ENCODE measurements at places on chromosomes 1 and 21.

DNA sequence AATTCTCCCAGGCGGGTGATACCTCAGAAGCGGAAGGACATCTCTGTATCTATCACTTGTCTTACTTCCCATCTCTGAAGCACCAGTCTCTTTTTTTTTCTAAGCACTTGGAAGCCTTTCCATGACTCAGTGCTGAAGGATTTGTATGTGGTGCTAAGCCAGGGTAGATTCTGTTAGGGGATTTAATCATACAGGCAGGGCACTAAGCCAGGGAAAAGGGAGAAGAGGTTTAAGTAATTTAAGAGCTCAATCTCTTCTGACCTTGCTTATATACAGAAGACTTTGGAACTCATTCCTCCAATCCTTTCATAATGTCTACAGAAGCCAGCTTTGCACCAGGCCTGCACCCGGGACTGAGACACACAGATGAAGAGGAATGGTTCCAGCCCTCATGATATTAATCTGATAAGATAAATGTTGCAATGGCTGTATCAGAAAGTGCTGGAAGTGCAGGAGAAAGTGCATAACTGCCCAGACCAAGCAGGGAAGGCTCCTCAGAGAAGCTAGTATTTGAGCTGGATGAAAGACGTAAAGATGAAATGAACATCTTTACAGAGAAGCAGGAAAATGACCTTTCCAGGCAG is 11.0 kb downstream of the FAM163A start:
- no peak for DNase-seq

- no peak for DNase-seq
Measured at GRCh38 chr1:109158433-109158832, 44.5 kb downstream of the ELAPOR1 start.

GRCh38 chr1:204149635-204150565 is 1.9 kb downstream of the ETNK2 start:
- no peak for DNase-seq

DNA sequence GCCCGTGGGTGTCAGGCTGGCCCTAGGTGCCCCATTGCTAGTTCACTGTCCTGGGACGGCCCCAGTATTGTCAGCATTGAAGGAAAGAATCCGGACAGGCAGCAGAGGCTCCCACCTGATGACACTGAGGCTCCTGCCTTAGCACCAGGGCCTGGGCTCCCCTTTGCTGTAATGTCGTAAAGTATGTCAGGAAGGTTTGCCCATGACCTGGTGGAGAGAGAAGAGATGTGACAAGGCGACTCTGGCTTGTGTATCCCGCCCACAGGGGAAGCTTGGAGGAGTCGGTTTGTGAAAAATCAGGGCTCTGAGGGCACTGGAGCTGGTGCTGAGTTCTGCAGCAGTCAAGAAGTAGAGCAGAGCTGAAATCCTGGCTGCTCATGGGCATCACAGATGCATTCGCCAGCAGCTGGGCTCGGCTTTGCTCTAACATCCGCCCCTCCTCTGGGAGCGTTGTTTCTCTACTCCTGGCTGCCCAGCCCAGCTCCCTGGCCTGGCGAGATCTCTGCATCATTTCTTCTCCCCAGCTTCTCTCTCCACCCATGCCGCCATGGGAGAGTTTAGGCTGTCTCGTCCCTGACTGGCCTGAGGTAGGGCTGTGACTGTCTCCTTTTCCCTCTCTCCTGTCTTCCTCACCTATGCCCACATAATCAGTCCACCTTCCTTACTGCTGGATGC is 74.1 kb downstream of the ADARB1 start:
- DNase-seq = no peak

DNA sequence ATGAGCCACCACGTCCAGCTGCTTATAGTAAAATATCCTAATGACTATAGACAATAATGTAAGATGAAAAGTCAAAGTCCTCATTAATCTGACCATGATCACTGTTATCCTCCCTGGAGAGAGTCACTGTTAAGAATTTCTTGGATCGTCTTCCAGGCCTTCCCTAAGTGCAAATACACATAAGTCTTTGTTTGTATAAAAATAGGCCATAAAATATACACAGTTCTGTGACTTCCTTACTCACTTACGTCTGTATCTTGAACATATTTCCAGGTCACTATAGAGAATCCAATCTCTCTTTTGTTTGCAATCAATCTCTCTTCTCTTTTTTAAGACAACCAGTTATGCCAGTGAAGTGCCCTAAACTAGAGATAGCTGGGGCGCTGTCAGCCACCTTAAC is 89.1 kb upstream of the LYST start:
- no peak for DNase-seq

GRCh38 chr1:6770751-6771440 is 14.4 kb upstream of the CAMTA1 start:
- no peak for DNase-seq

DNA sequence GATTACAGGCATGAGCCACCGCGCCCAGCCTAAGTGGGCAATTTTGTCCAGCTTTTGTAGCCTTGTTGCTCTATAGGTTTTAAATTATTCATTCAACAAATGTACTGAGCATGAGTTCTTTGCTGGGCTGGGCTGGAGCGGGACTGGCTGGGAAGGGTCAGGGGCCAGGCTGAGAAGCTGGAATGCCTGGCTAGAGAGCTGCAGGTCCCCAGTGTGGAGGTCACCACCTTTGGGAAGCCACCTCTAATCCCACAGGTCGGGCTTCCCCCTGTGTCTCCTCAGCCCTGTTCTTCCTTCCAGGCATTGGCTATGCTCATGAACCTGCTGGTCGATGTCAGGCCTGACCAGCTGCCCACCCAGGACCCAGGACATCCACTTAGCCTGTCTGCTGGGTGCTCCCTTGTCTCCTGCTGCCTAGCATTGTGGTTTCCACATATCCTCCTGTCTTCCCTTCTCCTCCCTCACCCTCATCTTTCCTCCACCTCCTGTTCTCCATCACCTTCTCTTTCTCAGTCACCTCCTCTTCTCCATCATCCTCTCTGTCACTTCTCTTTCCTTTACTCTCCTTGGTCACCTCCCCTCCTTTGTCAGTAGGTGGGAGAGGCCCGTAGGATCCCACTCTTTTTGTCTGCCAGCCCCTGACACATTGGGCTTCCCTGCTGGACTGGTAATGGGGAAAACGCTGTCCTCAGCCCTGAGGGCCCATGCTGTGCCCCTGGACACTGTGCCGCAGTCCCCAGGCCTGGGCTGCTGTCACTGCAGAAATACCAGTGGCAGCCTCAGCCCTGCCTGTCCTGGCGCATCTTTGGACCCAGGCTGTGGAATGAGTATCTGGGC is 23.8 kb downstream of the SERINC2 start:
- DNase-seq = no peak

- no peak for DNase-seq
Measured at GRCh38 chr1:180257486-180257885, 27.4 kb downstream of the LHX4 start.

DNA sequence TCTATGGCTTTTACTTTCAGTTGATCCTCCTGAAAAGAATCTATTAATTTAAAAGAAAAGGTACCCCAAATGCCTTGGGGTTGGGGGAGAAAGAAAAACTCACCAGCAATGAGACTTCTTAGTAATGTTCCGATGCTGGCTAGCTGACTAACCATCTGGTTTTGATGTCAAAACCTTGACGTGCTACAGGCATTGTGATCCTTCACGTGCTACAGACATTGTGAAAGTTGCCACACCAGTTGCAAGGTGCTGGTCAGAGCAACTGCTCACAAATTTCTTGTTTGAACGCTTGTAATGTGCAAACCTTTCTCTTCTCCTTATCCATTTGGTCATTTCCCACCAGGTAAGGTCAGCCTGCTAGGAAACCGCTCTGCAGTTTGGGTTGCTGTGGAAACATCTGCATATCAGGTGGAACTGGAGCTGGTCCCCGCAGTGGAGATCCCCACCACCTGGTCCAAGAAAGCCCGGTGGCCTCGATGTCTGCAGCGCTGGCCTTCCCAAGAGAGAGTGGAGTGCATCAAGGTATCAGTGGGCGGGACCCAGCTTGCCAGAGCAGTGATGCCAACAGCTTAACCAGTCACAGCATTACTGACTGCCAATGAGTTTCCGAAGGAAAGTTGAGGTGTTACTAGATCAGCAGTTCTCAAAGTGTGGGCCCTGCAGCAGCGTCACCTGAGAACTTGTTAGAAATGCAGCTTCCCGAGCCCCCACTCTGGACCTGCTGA is 16.1 kb downstream of the MAB21L3 start:
- DNase-seq = no peak

DNA sequence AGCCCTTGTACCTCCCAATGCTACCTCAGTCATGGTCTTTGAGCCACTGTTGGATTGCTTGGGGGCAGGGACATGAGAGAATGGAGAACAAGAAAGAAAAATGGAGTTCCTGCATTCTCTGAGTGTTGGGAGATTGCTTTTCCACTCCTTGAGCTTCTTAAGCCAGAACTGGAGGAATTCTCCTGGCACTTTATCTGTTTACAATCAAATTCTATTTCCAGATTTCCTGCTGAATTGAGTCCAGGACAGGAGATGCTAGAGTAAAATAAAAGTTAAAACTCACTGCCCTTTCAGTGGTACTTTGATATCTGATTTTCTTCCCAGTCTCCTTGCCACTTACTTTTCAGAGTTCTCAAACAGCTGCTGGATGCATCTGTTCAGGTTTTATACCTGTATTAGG is 24.4 kb upstream of the DEPDC1 start:
- no peak for DNase-seq

GRCh38 chr21:15276243-15276642 is 211.4 kb upstream of the NRIP1 start:
- DNase-seq = no peak

GRCh38 chr21:26136671-26137070 is 33.9 kb downstream of the APP start:
- no peak for DNase-seq

GRCh38 chr1:59985911-59986515 is 59.4 kb upstream of the CYP2J2 start:
- no peak for DNase-seq

DNA sequence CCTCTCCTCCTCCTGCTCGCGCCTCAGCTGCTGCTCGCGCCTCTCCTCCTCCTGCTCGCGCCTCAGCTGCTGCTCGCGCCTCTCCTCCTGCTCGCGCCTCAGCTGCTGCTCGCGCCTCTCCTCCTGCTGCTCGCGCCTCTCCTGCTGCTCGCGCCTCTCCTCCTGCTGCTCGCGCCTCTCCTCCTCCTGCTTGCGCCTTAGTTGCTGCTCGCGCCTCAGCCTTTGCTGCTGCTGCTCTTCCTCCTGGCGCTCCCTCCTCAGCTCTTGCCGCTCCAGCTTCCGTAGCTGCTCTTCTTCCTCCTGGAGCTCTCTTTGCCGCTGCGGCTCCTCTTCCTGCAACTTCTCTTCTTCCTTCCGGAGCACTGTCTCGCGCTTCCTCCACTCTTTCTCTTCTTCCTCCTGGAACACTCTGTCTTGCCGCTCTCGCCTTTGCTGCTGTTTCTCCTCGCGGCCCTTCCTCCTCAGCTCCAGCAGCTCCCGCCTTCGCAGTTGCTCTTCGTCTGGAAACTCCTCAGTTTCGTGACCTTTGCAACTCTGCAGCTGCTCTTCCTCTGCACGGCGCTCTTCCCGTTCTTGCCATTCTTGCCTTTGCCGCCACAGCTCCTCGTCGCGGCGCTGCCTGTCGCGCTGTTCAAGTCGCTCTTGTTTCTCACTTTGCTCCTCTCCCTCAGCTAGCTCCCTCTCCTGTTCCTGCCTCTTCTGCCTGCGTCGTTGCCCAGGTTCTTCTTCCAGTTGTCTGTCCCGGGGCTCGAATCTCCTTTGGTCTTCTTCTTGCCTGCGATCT is 3.0 kb downstream of the TCHH start:
- no peak for DNase-seq

GRCh38 chr1:100710906-100711682 is 8.4 kb upstream of the VCAM1 start:
- no peak for DNase-seq

DNA sequence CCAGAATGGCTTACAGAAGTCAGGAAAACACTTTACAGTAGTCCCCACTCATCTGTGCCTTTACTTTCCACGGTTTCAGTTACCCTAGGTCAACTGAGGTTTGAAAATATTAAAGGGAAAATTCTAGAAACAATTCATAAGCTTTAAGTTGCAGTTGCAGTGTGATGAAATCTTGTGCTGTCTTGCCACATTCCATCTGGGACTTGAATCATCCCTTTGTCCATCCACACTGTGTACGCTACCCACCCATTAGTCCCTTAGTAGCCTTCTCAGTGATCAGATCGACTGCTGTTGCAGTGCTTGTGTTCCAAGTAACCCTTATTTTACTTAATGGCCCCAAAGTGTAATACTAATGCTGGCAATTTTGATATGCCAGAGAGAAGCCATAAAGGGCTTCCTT is 30.5 kb downstream of the ZCCHC17 start:
- no peak for DNase-seq

DNA sequence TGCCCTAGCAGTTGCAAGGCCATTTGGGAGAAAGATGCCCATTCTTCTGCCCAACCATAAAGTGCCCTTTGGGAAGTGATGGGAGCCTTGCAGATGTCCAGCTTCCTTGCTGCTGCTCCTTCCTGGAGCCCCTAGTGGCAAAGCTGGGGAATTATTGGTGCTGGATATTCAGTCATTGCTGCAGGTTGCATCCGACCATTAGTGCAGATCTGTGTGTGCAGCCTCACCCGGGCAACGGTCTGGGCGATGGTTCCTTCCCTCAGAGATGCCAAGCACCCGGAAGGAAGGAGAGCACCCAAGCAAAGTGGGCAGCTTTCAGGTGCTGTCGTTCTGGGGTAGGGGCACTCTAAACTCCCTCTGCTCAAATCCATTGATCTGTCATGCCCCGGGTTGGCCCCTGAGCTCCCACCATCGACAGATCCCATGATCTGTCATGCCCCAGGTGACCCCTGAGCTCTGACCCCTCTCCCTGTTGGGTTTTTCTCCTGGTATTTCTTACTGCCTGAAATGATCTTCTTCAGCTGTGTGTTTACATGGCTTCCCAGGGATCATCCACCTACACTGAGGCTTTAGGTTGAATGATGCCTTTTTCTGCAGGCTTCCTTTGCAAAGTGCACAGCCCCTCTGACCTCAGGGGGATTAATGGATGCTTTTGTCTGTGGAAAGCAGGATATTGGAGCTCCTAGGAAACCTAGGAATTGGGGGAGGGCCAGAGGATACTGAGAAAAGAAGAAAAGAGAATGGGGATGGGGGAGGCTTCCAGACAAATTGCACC is 467.5 kb downstream of the PTPRU start:
- no peak for DNase-seq

GRCh38 chr1:12434686-12435085 is 183.3 kb downstream of the DHRS3 start:
- DNase-seq = no peak

GRCh38 chr1:89942825-89943658 is 51.9 kb upstream of the ZNF326 start:
- DNase-seq = no peak

GRCh38 chr1:101298663-101299062 is 61.8 kb downstream of the S1PR1 start:
- DNase-seq = no peak
